ENCODE measurements at places on chromosomes 3 and 15.

DNA sequence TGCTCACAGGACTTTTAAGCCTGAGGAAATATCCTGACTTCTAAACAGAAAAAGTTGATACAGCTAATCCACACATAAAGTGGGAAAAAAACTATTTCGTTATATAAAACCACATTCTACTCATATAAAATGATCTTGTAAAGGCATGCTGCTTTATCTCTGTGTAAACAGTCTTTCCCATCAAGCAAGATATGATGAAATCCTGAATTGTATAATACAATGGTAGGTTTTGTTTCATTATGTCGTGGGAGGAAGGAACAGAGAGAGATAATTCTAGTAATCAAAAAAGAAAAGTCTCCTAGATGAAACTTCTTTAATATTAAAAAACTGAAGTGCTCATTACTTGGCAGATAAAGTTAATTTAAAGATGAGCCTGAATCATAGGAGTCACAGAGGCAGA, 92.6 kb upstream of the SNTN start:
- DNase-seq: no peak

- no peak for DNase-seq
These were observed 309.6 kb downstream of the UACA start for GRCh38 chr15:70453766-70454165.

DNA sequence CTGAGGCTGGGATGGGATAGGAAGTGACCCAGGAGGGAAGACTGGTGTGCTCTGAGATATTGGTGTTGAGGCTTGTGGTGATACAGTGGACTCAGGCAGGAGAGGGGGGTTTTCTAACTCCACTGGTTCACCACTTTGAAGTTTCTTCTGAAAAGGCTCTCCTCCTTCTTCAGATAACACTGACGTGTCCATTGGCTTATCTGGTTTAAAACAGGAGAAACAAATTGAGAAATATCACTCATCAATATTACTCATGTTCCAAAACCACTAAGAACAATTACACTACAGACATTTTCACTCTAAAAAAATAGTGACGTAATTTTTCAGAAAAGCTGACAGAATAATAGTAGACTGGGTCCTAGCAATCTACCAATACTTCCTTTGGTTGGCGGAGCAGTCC, 23.1 kb downstream of the TP53BP1 start:
- no peak for DNase-seq

- no peak for DNase-seq
These were observed 10.6 kb upstream of the PRKCI start for GRCh38 chr3:170211668-170212067.

GRCh38 chr3:104939196-104939595, 427.5 kb upstream of the ALCAM start:
- no peak for DNase-seq

Measured in stimulated activated naive CD4-positive, alpha-beta T cell (primary cell).